ENCODE measurements at places on chromosomes 13 and 19.

- DNase-seq, result no peak
Measured at GRCh38 chr13:110464556-110465333, 96.8 kb downstream of the RAB20 start.

GRCh38 chr13:98348466-98349200 lies 171.6 kb upstream of the RNF113B start:
- no peak for DNase-seq

DNA sequence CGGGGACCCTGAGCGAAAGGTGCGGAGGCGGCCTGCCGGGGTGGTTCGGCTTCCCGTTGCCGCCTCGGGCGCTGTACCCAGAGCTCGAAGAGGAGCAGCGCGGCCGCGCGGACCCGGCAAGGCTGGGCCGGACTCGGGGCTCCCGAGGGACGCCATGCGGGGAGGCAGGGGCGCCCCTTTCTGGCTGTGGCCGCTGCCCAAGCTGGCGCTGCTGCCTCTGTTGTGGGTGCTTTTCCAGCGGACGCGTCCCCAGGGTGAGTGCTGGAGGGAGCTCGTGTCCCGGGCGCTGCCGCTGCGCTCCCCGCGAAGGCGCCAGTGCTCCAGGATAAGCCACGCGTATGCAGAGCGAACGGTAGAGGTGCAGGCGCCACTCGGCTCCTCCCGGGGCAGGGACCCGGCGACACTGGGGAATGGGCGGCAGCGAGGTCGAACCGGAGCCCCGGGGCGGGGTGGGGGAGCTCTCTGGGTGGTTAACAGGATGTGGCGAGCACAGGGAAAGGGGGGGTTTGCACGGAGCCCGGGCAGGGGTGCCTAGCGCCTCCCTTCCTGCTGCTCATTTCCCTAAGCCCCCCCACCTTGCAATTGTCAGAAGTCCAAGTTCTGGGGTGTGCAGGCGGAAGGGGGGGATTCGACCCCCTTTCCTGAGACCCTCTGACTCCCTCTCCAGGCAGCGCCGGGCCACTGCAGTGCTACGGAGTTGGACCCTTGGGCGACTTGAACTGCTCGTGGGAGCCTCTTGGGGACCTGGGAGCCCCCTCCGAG lies at the start of gene IL27RA:
IL27RA (plus strand) TSS at position 44 of the 762 bp plus-strand sequence; CDS start at position 155, 111 bp downstream.
- peak; percentile 91 for DNase-seq

DNA sequence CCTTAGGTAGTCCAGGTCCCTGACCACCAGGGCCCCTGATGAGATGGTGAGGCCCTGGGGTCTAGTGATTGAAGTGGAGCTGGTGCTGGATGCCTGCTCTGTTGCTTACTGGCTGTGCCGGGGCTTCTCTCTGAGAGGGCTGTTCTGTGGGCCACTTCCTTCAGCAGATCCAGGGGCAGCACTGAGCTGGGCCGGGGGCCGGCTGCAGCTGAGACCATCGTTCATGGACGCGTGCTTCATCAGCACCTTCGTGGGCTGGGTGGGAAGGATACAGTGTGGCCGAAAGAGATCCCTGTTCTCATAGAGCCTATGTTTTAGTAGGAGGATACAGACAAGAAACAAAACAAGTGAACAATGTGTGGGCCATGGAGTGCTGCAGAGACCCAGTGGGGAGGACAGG lies 33.2 kb upstream of the TEX29 start:
- DNase-seq, result no peak

DNA sequence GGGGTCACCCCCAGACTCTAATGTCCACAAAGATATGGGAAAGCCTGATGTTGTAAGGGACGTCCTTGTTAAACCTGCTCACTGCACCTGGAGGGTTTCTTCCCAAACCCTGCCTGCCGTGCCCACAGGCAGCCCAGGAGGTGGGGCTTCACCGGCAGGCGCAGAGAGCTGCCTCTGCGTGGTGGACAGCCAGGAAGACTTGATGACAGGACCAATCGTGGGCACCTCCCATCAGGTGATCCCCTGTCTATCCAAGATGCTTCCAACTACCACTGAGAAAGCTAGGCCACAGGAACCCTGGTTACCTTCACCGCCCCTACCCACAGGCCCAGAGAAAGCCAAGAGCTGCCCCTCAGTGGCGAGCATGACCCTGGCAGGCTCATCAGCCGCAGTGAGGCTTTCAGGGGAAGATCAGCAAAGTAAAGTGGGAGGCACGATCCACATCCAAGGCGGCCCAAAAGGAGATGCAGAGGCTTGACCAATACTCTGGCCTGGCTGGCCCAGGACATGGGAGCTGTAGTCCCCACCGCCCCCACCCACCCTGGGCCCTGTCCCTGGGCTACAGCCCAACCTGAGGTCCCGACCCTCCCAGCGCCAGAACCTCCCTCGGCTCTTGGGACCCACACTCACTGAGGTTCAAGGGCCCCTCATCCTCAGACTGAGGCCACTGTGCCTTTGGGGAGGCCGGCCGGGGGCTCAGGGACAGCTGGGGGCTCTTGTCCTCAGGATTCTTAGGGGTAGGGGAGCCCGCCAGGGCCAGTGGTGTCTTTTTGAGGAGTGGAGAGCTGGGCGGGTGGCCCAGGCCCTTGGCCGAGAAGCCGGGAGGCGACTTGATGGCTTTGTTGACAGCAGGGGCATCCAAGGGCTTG lies 10.4 kb upstream of the AKAP8L start:
- no peak for DNase-seq

- no peak for DNase-seq
Measured at GRCh38 chr19:53007606-53008005, 6.1 kb upstream of the ERVV-1 start.

DNA sequence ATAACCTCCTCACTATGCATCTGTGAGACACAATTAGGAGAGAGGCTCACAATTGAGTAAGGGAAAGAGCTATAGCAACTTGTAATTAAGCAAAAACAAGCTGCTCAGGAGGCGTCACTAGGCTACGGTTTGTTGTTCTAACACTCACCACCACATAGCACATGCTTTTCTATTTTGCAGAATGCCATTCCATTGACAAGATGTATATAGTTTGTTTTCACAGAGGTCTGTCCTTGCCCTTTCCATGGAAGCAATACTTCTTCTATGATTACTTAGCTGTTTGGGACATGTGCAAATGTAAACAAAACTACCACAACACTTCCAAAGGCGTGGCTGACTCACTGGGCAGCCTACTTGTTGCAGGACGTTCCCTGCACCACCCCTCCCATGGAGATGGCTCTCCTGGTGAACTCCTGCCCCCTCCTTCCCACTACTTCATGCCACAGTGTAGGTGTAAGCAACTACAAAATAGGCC lies 33.9 kb upstream of the FAM216B start:
- DNase-seq, result no peak

- no peak for DNase-seq
Measured at GRCh38 chr19:18171605-18172327, 1.8 kb upstream of the IFI30 start.

DNA sequence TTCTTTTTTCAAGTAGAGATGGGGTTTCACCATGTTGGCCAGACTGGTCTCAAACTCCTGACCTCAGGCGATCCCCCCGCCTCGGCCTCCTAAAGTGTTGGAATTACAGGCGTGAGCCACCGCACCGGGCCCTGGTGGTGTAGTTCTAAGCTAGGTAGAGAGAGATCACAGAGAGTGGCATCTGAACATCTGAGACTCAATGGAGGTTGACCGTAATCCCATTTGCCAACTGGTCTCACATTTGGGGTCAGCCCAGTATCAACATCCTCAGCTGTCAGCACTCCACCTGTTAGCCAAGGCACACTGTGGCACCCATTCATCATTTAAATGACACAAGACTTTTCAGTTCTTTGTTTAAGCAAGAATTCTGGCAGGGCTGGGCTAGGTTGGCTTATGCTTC lies 8.1 kb downstream of the SELENOW start:
- no peak for DNase-seq

DNA sequence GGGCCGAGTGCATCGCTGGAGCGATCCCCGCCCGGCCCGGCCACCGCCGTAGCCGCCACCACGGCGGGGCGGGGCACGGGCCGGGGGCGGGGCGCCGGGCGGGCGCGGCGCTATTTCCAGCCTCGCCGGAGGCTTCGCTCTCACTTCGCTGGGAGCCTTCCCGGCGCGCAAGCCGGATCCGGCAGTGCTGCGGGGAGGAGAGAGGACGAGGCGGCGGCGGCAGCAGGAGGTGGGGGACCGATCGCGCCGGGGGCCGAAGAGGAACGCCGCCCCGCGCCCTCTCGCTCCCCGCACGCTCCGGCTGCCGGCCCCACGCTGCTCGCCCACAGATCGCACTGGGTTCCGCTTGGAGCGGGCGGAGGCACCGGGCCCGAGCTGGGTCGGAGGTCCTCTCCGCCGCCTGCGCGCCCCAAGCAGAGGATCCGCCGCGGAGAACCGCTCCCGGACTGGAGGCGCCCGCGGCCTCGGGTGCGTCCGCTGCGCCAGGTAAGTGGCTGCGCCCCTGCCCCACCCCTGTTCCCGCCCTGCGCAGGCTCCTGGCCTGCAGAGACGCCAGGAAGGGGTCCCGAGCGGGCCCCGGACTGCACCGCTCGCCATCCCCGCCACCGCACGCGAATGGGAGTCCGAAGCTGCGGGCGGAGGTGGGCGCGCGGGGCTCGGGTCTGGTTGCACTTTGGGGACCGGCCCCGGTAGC lies at the start of gene CHST8:
CHST8 (plus strand) TSS at position 143 of the 694 bp plus-strand sequence. CDS start 67,309 bp downstream, outside the sequence.
- DNase-seq, result no peak

- DNase-seq, result peak; percentile 22
Measured at GRCh38 chr13:41458187-41458760, 924 bp downstream of the RGCC start.

DNA sequence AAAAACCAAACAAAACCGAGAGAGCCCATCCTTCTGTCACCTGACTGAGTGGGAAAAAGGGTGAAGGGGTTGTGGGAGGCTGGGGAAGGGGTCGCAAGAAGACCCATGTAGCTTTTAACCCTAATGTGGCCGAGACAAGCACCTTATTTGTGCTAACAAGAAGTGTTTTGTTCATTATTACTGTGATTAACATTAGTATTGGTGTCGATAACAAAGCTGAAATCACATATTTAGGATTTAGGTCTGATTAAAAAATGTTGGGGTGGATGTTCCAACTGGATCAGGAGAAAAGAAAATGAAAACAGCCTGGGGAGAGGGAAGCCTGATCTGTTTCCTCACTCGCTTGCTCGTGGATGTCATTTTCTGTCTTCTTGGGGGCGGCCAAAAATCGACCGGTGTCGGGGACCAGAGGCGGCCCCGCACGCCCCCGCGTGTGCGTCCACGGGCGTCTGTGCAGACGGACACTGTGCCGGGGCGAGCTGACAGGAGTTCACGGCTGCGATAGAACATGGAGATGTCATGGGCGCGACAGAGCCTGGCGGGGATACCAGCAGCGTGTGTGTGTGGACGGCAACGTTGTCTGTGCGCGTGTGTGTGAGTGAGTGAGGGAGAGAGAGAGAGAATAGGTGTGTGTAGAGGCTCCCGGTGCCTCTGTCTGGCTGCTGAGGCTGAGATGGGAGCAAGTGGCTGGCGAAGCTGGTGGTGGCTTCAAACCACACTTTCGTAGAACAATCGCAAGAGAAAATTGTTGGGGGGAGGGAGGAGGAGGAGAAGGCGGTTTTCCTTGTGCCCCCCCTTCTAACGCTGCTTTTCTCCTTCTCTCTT lies 29.1 kb downstream of the NFIX start:
- no peak for DNase-seq

GRCh38 chr13:23069566-23069965 lies 111.2 kb upstream of the SGCG start:
- DNase-seq, result no peak

- DNase-seq, result peak; percentile 67
Measured at GRCh38 chr13:19586904-19587634, 25.7 kb upstream of the TPTE2 start.

Data from activated gamma-delta T cell treated with Interleukin-2 at 50 U/mL for 16 hours (primary cell).